ENCODE measurements at places on chromosomes 7 and 10. TPM values are rescaled to one million over a fixed set of nuclear protein-coding genes. Genes with fewer than 3 reads are reported as not detected.

DNA sequence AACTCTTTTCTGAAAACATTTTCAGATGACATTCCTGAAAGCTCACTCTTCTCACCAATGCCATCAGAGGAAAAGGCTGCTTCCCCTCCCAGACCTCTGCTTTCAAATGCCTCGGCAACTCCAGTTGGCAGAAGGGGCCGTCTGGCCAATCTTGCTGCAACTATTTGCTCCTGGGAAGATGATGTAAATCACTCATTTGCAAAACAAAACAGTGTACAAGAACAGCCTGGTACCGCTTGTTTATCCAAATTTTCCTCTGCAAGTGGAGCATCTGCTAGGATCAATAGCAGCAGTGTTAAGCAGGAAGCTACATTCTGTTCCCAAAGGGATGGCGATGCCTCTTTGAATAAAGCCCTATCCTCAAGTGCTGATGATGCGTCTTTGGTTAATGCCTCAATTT lies 16.5 kb downstream of the ANLN start:
- no peak overlapping the region for H3K27ac ChIP-seq
- H3K4me3 ChIP-seq: no peak overlapping the region
- H3K36me3 ChIP-seq: peaks cover 32% of the 10 kb centered on the region

GRCh38 chr7:19783541-19783940 lies 10.1 kb upstream of the TMEM196 start:
- H3K4me3 ChIP-seq: no peak overlapping the region
- H3K36me3 ChIP-seq: no peaks in the 10 kb centered on the region
- H3K27me3 ChIP-seq: no peaks in the 10 kb centered on the region
- no peaks in the 10 kb centered on the region for H3K4me1 ChIP-seq
- no peak overlapping the region for H3K27ac ChIP-seq
- DNase-seq: no peak

The EPHB6 gene
- 0.86 TPM for polyA plus RNA-seq

GRCh38 chr7:137335814-137336213 lies 7.7 kb downstream of the PTN start:
- no peaks in the 10 kb centered on the region for H3K4me1 ChIP-seq
- H3K27ac ChIP-seq: no peak overlapping the region
- no peaks in the 10 kb centered on the region for H3K36me3 ChIP-seq
- no peak overlapping the region for H3K4me3 ChIP-seq
- DNase-seq: no peak

- H3K36me3 ChIP-seq: no peaks in the 10 kb centered on the region
- no peaks in the 10 kb centered on the region for H3K27me3 ChIP-seq
- no peak overlapping the region for H3K27ac ChIP-seq
- H3K4me3 ChIP-seq: no peak overlapping the region
These were observed 2.1 kb upstream of the JMJD1C start for GRCh38 chr10:63467841-63468240.

The AKR1E2 gene
- polyA plus RNA-seq: 4.9 TPM

GRCh38 chr7:50779427-50779826 lies 3.3 kb downstream of the GRB10 start:
- no peaks in the 10 kb centered on the region for H3K36me3 ChIP-seq
- DNase-seq: no peak
- H3K4me3 ChIP-seq: no peak overlapping the region
- H3K27ac ChIP-seq: no peak overlapping the region
- peaks cover 4% of the 10 kb centered on the region for H3K4me1 ChIP-seq

GRCh38 chr7:123929107-123929506 lies 4.1 kb downstream of the SPAM1 start:
- H3K4me3 ChIP-seq: no peak overlapping the region
- no peak for DNase-seq
- H3K27me3 ChIP-seq: no peaks in the 10 kb centered on the region
- H3K4me1 ChIP-seq: no peaks in the 10 kb centered on the region
- no peak overlapping the region for H3K27ac ChIP-seq
- no peaks in the 10 kb centered on the region for H3K36me3 ChIP-seq

The TBX20 gene
- not detected for polyA plus RNA-seq

DNA sequence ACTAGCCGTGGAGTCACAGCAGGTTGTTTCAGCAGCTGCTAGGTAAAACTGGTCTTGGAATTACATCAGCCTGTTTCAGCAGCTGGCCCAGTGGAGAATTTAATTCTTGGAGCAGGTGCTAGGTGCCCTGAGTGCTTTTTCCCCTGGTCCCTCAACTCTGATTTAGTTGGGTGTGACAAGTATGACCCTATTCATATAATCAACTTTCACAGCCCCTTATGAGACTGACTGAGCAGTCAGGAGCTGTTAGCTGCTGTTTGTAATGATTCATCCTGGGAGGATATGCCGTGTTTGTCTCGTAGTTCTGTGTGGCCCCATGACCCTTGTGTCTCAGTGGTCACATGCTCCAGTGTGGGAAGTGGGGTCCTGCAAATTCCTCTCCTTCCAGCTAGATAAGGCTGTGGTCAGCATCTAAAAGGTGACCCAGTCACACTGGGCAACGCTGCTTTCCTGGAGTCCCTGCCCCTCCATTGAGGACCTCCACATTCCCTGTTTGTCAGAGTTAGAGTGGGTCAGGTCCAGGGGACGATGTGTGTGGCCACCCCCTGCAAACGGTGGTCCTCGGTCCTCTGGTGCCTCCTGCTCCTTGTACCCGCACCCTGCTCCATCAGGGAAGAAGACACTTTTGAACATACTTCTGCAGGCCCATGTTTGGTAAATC lies 28.3 kb downstream of the TBATA start:
- no peak overlapping the region for H3K4me3 ChIP-seq
- H3K36me3 ChIP-seq: no peaks in the 10 kb centered on the region
- no peaks in the 10 kb centered on the region for H3K27me3 ChIP-seq
- no peak overlapping the region for H3K27ac ChIP-seq

DNA sequence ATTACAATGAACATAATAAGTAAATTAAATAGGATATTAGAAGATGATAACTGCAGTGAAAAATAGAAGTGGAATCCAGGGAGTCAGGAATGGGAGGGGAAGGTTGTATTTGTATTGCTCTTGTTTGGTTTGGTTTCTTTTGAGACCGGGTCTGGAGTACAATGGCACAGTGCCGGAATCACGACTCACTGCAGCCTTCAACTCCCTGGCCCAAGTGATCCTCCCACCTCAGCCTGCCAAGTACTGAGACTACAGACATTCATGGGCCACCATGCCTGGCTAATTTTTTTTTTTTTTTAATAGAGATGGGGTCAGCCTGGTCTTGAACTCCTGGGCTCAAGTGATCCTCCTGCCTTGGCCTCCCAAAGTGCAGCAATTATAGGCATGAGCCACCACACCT lies 59.9 kb upstream of the LRRC4 start:
- DNase-seq: no peak
- H3K4me1 ChIP-seq: no peaks in the 10 kb centered on the region
- H3K4me3 ChIP-seq: no peak overlapping the region
- H3K27me3 ChIP-seq: no peaks in the 10 kb centered on the region

The POLR2J2 gene
- 1.7 TPM for polyA plus RNA-seq

DNA sequence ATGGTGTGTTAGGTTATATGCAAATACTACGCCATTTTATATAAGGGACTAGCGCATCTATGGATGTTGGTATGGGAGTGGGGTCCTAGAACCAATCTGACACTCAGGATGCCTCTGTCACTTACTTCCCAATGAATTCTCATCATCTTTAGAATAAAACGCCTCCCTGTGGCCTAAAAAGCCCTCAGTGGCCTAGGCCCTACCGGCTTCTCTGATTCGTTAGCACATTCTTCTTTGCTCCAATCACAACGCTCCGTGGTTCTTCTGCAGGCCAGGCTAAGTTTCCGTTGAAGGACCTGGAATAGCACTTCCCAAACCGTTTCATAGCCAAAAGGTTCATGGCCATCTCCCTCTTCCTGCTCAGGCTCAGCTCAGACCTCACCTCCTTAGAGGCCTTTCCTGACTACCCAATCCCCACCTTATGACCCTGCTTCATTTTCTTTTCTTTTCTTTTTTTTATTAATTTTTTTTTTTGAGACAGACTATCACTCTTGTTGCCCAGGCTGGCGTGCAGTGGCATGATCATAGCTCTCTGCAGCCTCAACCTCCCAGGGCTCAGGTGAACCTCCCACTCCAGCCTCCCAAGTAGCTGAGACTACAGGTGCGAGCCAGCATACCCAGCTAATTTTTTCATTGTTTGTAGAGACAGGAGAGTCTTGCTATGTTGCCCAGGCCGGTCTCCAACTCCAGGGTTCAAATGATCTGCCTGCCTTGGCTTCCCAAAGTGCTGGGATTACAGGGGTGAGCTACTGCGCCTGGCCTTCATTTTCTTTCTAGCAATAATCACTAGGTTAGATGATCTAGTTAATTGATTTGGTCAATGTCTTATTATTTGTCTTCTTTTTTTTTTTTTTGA lies 24.5 kb upstream of the YWHAG start:
- no peak overlapping the region for H3K4me3 ChIP-seq
- H3K27me3 ChIP-seq: no peaks in the 10 kb centered on the region
- peak; percentile 32 for DNase-seq
- H3K27ac ChIP-seq: no peak overlapping the region

The CC2D2B gene
- polyA plus RNA-seq: 0.21 TPM

The SEMA3C gene
- not detected for polyA plus RNA-seq

DNA sequence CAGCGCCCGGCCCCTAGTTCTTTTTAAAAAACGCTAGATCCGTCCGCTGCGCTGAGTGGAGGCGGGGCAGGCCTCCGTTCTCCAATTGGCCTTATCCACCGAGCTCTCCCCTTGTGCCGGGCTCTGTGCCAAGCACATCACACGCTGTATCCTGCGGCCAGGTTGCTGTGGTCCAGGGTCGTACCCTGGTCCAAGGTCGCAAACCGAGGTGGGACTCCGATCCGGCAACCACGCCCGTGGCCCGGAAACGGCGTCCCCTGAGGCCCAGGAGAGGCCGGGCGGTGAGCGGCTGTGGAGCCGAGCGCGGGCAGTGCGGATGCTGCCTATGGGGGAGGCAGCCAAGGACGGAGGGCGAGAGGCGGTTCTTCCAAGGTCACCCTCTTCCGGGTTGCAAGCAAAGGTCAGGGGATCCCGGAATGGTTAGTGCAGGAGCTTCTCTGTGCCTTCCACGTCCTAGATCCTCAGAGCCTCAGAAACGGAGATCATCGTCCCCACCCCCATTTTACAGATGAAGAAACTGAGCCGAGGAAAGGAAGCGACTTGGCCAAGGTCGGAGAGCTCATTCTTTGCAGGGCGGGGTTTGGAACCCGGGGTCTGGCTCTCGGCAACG lies 72.4 kb upstream of the LRRC4 start:
- no peak overlapping the region for H3K27ac ChIP-seq
- peaks cover 6% of the 10 kb centered on the region for H3K4me1 ChIP-seq
- H3K27me3 ChIP-seq: peaks cover 20% of the 10 kb centered on the region
- H3K36me3 ChIP-seq: no peaks in the 10 kb centered on the region
- H3K4me3 ChIP-seq: no peak overlapping the region
